ENCODE measurements at places on chromosomes 5 and 9. TPM values are rescaled to one million over a fixed set of nuclear protein-coding genes. Genes with fewer than 3 reads are reported as not detected.

The CAMK4 gene
- 9.2 TPM for polyA plus RNA-seq

DNA sequence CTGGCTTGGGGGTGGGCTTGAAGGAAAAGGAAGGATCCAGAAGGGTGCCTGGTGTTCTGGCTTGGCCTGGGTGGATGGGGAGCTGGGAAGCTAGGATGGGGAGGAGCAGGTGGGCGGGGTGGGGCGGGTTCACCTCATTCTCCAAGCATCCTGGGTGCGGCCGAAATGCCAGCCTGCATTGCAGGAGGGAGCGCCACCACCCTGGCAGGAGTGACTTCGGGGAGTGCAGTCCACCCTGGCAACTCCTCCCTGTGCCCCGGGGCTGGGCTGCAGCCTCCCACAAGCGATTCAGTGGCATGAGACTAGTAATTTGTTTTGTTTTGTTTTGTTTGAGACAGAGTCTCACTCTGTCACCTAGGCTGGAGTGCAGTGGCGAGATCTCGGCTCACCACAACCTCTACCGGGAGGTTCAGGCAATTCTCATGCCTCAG, 5.5 kb downstream of the TTC16 start:
- H3K36me3 ChIP-seq = no peaks in the 10 kb centered on the region
- H3K27me3 ChIP-seq = no peaks in the 10 kb centered on the region
- no peak for DNase-seq
- no peak overlapping the region for H3K27ac ChIP-seq

DNA sequence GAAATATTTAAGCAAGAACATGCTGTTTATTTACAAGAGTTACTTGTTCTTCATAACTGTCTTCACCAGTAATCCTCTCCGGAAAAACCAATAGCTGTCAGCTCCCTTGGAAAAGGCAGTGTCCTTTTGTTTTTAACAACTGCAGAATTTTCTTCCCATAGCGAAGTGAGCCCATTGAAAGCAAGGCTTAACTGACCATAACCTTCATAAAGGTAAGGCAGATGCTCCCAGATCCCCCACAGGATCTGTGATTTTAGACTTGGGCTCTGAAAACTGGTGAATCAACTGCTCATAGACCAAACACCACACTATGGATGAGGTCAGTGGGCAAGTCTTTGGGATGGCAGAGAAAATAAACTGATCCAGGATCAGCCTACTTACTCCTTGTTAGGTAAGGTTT, 155.0 kb downstream of the GLIS3 start:
- H3K27ac ChIP-seq = no peak overlapping the region
- no peak for DNase-seq
- no peaks in the 10 kb centered on the region for H3K36me3 ChIP-seq

DNA sequence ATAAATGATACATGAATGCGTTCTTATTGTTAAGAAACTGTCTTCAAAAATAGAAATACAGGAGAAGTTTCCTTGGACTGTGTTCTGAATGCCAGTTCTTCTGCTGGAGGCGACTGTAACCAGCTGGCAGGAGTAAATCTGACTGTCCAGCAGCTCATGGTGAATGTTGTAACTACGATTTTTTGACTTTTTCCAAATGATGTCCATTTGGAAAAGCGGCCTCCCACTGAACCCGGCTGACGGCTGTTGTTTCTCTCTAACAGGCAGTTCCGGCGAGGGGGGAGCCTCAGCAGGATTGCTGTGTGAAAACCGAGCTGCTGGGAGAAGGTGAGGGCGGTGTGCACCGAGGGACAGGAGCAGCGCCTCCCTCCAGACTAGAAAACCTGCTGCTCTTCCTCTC, 91.9 kb downstream of the EHMT1 start:
- no peak for DNase-seq
- no peak overlapping the region for H3K27ac ChIP-seq
- no peak overlapping the region for H3K4me3 ChIP-seq
- H3K36me3 ChIP-seq = no peaks in the 10 kb centered on the region
- peaks cover 6% of the 10 kb centered on the region for H3K4me1 ChIP-seq

The IFNB1 gene
- not detected for polyA plus RNA-seq

GRCh38 chr5:157106630-157107461, 2.0 kb downstream of the HAVCR2 start:
- no peaks in the 10 kb centered on the region for H3K36me3 ChIP-seq
- peak overlapping the region; percentile 85 for H3K27ac ChIP-seq
- H3K4me1 ChIP-seq = peaks cover 14% of the 10 kb centered on the region
- H3K4me3 ChIP-seq = no peak overlapping the region
- DNase-seq = peak; percentile 46

The HAND1 gene
- polyA plus RNA-seq = 2.4 TPM

- H3K27ac ChIP-seq = no peak overlapping the region
- DNase-seq = no peak
- H3K36me3 ChIP-seq = no peaks in the 10 kb centered on the region
- no peaks in the 10 kb centered on the region for H3K4me1 ChIP-seq
- H3K27me3 ChIP-seq = no peaks in the 10 kb centered on the region
Observed at GRCh38 chr9:134877541-134877940, 3.1 kb upstream of the FCN2 start.

- no peaks in the 10 kb centered on the region for H3K36me3 ChIP-seq
- no peak for DNase-seq
- no peak overlapping the region for H3K27ac ChIP-seq
- no peak overlapping the region for H3K4me3 ChIP-seq
- H3K4me1 ChIP-seq = no peaks in the 10 kb centered on the region
Observed at GRCh38 chr5:119353213-119353612, 2.6 kb upstream of the TNFAIP8 start.

- no peak overlapping the region for H3K27ac ChIP-seq
- H3K4me3 ChIP-seq = no peak overlapping the region
- no peak for DNase-seq
- no peaks in the 10 kb centered on the region for H3K27me3 ChIP-seq
- H3K36me3 ChIP-seq = no peaks in the 10 kb centered on the region
- no peaks in the 10 kb centered on the region for H3K4me1 ChIP-seq
Observed at GRCh38 chr5:90337449-90338052, 72.0 kb downstream of the CETN3 start.

GRCh38 chr5:105529851-105530250, 1967.3 kb upstream of the NUDT12 start:
- H3K36me3 ChIP-seq = no peaks in the 10 kb centered on the region
- H3K4me3 ChIP-seq = no peak overlapping the region
- DNase-seq = no peak
- no peak overlapping the region for H3K27ac ChIP-seq
- no peaks in the 10 kb centered on the region for H3K4me1 ChIP-seq

DNA sequence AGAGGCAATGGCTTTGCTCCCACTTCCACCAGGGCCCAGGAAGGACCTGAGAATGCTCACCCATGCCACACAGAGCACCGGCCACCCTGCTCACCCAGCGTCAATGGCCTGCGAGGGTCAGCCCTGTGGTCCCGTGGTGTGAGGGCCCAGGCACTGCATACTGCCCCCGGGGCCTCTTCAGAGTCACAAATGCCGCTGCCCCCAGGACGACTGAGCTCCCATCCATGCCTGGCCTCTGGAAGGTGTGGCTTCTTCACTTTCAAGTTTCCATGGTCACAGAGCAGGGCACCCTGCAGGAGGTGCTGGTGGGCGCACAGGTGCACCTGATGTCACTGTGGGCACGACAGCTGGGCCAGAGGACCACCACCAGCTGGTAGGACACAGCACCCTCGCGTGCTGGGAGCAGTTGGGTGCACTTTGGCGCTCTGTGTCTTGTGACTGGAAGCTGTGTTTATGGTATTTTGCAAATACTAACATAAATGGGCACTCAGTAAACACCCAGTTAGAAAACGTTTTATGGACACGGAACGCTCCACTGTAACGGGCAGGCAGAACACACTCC, 12.5 kb upstream of the ZDHHC11 start:
- no peak overlapping the region for H3K4me3 ChIP-seq
- H3K27ac ChIP-seq = no peak overlapping the region
- peaks cover 45% of the 10 kb centered on the region for H3K36me3 ChIP-seq
- no peak for DNase-seq
- no peaks in the 10 kb centered on the region for H3K27me3 ChIP-seq
- H3K4me1 ChIP-seq = no peaks in the 10 kb centered on the region

The MYMK gene
- polyA plus RNA-seq = not detected

The CMYA5 gene
- 0.72 TPM for polyA plus RNA-seq

DNA sequence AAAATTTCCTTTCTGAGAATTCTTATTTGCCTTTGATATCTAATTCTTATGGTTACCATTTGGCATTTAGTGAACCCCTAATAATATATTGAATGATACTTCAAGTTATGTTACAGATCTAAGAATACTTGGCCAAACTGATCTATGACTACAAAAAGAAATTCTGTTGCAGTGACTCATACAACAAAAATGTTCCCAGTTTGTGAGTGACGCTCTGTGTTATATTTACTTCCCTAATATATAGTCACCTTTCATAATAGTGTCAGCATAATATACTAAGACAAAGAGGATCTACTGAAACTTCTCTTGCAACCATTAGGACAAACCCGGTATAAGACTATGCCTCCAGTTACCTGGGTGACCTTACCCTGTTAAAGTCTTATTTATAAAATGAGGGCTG, 216.9 kb upstream of the TLX3 start:
- no peak overlapping the region for H3K4me3 ChIP-seq
- no peaks in the 10 kb centered on the region for H3K27me3 ChIP-seq
- H3K27ac ChIP-seq = no peak overlapping the region
- no peaks in the 10 kb centered on the region for H3K36me3 ChIP-seq
- no peaks in the 10 kb centered on the region for H3K4me1 ChIP-seq

GRCh38 chr5:1763548-1763911, 36.1 kb downstream of the MRPL36 start:
- no peak overlapping the region for H3K27ac ChIP-seq
- DNase-seq = peak; percentile 51
- no peaks in the 10 kb centered on the region for H3K36me3 ChIP-seq
- no peaks in the 10 kb centered on the region for H3K4me1 ChIP-seq
- no peak overlapping the region for H3K4me3 ChIP-seq

The PCDHAC2 gene
- 0.07 TPM for polyA plus RNA-seq

The ZNF300 gene
- 6.0 TPM for polyA plus RNA-seq

- H3K4me1 ChIP-seq = no peaks in the 10 kb centered on the region
- H3K4me3 ChIP-seq = no peak overlapping the region
- no peaks in the 10 kb centered on the region for H3K27me3 ChIP-seq
- no peaks in the 10 kb centered on the region for H3K36me3 ChIP-seq
Observed at GRCh38 chr9:136522314-136523237, 23.3 kb downstream of the NOTCH1 start.

GRCh38 chr5:52840277-52841050, 52.7 kb downstream of the ITGA1 start:
- H3K27ac ChIP-seq = peak overlapping the region; percentile 34
- peak; percentile 20 for DNase-seq
- peaks cover 80% of the 10 kb centered on the region for H3K4me1 ChIP-seq
- no peak overlapping the region for H3K4me3 ChIP-seq

GRCh38 chr9:105205787-105206495, 38.5 kb upstream of the SLC44A1 start:
- no peaks in the 10 kb centered on the region for H3K4me1 ChIP-seq
- DNase-seq = peak; percentile 70
- H3K27ac ChIP-seq = peak overlapping the region; percentile 4
- no peaks in the 10 kb centered on the region for H3K27me3 ChIP-seq
- H3K36me3 ChIP-seq = no peaks in the 10 kb centered on the region

DNA sequence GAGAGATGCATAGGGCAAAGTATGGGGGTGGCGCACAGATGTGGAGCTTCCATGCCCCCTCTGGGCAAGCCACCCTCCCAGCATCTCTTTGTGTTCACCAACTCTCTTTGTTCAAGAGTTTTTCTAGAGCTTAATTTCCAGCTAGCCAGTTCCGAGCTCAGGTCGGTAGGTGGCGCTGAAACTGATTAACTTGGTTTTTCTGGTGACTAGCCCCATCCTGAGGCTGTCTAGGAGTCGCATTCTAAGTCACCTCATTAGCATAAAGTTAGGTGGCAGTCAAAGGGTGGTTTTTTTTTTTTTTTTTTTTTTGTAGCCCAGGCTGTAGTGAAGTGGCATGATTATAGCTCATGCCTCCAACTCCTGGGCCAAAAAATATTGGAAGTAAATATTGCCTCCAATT, 476.4 kb downstream of the KDM4C start:
- H3K27ac ChIP-seq = no peak overlapping the region
- peak; percentile 17 for DNase-seq
- no peak overlapping the region for H3K4me3 ChIP-seq
- no peaks in the 10 kb centered on the region for H3K36me3 ChIP-seq

GRCh38 chr9:19931098-19931890, 142.5 kb upstream of the SLC24A2 start:
- no peaks in the 10 kb centered on the region for H3K27me3 ChIP-seq
- no peaks in the 10 kb centered on the region for H3K4me1 ChIP-seq
- no peaks in the 10 kb centered on the region for H3K36me3 ChIP-seq
- H3K4me3 ChIP-seq = no peak overlapping the region
- no peak for DNase-seq

- no peak overlapping the region for H3K4me3 ChIP-seq
- no peaks in the 10 kb centered on the region for H3K27me3 ChIP-seq
- H3K4me1 ChIP-seq = no peaks in the 10 kb centered on the region
- H3K36me3 ChIP-seq = no peaks in the 10 kb centered on the region
Observed at GRCh38 chr9:12305211-12305610, 388.0 kb upstream of the TYRP1 start.

DNA sequence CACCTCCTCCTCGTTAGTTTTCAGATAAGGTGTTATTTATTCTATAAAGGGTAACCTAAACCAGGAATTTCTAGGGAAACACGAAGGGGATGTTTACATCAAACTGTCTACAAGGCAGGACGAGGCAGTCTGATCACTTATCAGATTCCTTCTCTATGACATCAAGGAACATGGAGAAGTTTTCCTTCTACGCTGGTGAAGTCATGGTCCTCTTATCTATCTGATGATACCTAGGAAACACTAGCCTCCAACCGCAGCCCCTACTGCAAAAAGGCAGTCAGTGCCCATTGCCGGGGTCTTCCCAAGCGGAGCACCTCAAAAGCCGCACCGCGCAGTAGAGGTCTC, 1.5 kb downstream of the MPDZ start:
- H3K27me3 ChIP-seq = no peaks in the 10 kb centered on the region
- H3K4me1 ChIP-seq = peaks cover 9% of the 10 kb centered on the region
- DNase-seq = no peak
- H3K36me3 ChIP-seq = no peaks in the 10 kb centered on the region
- peak overlapping the region; percentile 34 for H3K4me3 ChIP-seq

GRCh38 chr5:32752411-32752810, 41.3 kb downstream of the NPR3 start:
- DNase-seq = no peak
- H3K36me3 ChIP-seq = no peaks in the 10 kb centered on the region
- H3K27ac ChIP-seq = no peak overlapping the region
- H3K27me3 ChIP-seq = no peaks in the 10 kb centered on the region
- H3K4me1 ChIP-seq = no peaks in the 10 kb centered on the region

DNA sequence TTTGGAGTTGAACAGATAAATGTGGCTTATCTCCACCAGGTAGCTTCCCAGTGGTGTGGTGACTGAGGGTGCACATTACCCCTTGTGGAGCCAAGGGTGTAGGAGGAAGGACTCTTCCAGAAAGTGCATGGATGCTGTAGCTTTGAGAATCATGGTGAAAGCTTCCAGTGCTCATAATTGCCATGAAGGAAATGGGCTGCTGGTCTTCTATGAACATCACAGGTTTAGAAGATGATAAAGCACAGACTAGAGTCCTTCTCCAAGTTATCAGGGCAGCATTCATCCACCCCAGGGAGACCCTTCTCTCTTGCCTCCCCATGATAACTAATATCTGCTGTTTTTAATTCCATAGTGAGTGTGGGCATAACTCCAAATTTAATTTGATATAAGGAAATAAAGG, 93.4 kb upstream of the CHD1 start:
- no peaks in the 10 kb centered on the region for H3K4me1 ChIP-seq
- H3K27ac ChIP-seq = no peak overlapping the region
- H3K36me3 ChIP-seq = no peaks in the 10 kb centered on the region
- no peak for DNase-seq
- no peaks in the 10 kb centered on the region for H3K27me3 ChIP-seq

GRCh38 chr5:131460867-131461572, 174.0 kb downstream of the RAPGEF6 start:
- H3K4me1 ChIP-seq = peaks cover 7% of the 10 kb centered on the region
- no peaks in the 10 kb centered on the region for H3K27me3 ChIP-seq
- no peak overlapping the region for H3K27ac ChIP-seq
- no peaks in the 10 kb centered on the region for H3K36me3 ChIP-seq
